ENCODE measurements at places on chromosomes 13 and 19.
A peak's percentile ranks its signal among the peaks of the same experiment; 100 is the strongest.

- no peak for DNase-seq
Measured at GRCh38 chr19:50205681-50206138, 2.3 kb downstream of the MYH14 start.

- DNase-seq, result no peak
Measured at GRCh38 chr19:2283835-2284507, 2.0 kb upstream of the PEAK3 start.

GRCh38 chr13:75325711-75326110 is 156.3 kb downstream of the TBC1D4 start:
- DNase-seq, result no peak

DNA sequence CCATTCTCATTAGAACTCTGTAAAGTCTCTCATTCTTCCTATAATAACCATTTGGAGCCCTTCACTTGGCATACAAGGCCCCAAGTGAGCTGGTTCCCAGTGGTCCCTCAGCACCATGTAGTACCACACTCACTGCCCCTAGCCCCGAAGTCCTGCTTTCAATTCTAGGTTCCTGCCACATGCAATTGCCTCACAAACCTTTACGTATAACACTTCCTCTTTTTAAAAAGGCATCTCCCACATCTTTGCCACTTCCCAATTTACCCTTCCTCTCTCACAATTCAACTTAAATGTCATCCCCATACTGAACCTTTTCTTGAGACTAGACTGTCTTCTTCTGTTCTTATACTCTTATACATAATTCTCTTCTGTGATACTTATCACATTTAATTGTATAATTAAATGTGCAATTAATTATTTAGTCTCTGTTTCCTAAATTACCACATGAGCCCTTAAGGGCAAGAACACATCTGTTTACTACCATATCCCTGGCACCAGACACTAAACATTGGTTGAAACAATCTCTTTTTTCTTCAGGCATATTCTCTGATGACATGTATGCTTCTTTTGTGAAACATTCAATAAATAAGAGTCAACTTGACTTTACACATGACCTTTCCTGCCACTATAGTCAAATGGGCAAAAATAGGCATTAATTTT is 304.0 kb downstream of the SPRY2 start:
- no peak for DNase-seq

- no peak for DNase-seq
Measured at GRCh38 chr13:108377646-108378206, 108.2 kb downstream of the TNFSF13B start.

GRCh38 chr13:83449668-83450395 is 432.4 kb downstream of the SLITRK1 start:
- DNase-seq, result no peak

DNA sequence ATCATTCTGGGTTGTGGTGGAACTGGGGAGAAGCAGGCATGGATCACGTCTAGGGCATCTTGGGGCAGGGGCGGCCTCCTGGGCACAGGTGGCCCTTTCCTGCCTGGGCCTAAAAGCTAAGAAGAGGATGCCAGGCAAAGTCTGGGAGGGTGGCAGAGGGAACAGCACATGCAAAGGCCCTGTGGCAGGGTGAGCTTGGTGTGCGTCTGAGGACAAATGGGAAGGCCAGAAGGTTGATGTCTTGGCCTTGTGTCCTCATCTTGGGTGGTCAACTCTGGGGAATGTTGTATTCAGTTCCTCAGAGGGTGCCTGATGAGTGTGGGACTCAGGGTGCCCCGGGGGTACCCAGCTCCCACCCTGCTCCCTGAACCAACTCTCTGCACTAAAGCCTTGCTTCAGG is 5.4 kb upstream of the PLK5 start:
- no peak for DNase-seq

GRCh38 chr19:58581227-58582141 is 8.3 kb upstream of the MZF1 start:
- no peak for DNase-seq

DNA sequence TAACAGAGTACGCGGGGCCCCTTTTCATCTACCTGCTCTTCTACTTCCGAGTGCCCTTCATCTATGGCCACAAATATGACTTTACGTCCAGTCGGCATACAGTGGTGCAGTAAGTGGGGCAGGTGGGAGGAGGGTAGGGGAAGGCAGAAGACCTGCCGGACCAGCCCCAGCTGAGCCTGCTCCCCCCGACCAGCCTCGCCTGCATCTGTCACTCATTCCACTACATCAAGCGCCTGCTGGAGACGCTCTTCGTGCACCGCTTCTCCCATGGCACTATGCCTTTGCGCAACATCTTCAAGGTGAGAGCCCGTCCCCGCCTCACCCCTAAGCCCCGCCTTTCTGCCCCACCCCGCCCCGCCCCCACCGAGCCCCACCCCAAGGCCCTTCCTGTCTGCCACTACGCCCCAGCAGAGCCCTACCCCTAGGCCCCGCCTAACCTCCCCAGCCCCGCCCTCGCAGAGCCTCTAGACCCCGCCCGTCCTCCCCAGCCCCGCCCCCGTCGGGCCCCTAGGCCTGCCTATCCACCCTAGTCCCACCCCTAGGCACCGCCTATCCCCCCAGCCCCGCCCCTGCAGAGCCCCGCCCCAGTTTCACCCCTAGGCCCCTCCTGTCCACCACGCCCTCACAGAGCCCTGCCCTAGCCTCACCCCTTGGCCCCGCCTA is 7.7 kb downstream of the NDUFB7 start:
- no peak for DNase-seq

DNA sequence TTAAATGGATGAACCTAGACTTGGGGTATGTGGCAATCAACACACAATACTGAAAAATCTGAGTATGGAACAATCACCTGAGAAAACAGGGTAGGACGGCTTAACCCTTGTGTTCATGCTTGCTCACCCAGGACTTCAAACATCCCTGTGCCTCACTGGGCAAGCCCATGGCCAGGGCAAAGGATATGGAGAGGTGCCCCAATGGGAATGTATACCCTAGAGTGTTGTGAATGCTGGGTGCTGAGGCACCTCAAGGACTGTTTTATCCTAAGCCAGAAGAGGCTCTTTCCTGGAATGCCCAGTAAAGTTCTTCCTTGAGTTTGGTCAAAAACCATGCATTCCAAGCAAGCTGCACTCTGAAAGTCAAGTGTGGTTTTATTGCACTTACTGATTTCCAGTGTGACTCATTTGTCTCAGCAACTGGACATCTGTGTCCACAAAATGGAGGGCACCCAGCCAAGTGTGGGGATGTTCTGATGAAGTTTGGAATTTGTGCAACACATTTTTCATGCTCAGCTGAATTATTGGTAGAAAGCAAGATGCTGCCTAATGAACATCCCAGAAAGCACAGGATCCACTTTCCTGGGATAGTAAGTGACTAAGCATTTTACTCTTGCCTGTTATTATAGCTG is 531.3 kb downstream of the RFC3 start:
- DNase-seq, result no peak

DNA sequence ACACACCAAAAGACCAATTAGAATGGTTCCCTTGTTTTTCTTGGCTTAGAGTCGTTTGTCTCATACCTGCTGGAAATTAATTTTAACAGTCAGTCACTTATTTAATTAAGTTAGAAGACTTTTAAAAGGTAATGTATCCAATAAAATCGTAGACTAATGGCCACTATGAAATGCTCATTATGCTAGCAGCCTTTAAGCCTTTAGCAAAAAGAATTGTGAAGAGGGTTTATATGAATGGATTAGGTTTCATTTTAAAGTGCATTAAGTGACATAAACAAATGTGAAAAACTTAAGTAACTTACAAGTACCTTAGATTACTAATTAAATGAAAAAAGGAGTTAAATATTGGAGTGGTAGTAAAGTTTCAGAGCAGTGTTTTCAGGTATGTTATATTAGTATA is 139.6 kb downstream of the RXFP2 start:
- no peak for DNase-seq

DNA sequence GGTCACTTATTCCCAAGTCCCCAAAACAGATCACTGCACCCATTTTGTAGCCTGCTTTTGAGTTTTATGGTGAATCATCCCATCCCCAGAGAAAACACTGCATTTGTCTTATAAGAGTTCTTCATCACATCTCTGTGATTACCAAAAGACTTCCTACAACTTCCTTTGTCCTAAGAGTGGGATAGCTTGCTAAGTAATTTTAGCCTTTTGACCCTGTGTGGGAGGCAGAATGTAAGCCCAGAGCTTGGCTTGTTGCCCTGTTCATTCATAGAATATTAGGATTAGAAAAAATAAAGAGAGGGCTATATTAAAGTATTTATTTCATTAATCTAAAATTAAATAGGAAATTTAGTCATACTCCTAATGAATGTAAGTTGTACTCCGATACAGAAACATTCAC is 213.3 kb downstream of the MZT1 start:
- DNase-seq, result no peak

- DNase-seq, result no peak
Measured at GRCh38 chr13:99153219-99153618, 47.4 kb upstream of the UBAC2 start.

DNA sequence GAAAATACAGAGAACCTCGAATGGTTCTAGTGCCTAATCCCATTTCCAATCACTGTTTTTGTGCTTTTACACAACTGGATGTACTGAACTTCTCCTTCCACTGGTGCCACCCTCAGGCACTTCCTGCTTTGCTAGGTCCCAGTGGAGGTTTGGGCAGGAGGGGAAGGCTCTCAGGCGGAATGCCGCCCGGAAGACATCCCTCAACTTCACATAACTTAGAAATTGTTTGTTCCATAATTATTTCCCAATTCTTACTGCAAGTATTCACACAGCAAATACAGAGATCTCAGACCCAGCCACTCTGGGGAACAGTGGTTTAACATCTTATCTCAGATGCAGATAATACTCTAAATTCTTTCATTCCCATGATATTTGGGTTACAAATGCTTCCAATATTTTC is 195.7 kb upstream of the IPO5 start:
- DNase-seq, result no peak

DNA sequence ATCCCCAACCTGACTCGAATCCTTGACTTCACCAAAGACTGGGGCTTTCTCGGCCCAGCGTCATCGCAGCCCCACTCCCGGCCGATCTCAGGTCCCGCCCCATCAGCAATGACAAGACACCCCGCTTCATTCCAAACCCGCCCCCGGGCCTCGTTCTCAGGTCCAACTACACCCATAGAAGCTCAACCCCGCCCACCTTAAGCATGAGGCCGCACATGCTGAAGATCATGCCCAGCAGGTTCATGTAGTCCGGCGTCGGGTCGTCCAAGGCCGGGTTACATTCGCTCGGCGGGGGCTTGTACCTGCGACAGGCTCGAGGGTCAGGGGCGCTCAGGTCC is 2.3 kb downstream of the WDR83 start:
- peak; percentile 28 for DNase-seq

GRCh38 chr19:903266-903797 is 9.7 kb downstream of the R3HDM4 start:
- no peak for DNase-seq

GRCh38 chr19:29299416-29300380 is 86.7 kb upstream of the UQCRFS1 start:
- no peak for DNase-seq

DNA sequence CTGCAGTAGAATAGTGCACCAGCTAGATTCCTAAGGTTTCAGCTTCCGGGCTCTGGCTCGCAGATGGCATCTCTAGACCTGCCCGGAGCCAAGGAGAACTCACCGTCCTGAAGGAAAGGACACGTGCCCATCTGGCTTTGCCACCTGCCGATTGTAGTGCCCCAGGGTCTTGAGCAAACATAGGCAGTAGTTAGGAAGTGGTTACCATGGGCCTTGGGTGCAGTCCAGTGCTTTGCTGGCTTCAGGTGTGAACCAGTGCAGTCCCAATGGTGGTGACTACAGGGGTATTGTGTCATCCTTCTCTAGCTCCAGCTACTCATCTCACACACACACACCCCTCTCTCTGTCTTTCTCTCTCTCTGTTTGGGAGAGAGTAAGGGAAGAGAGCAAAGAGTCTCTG is 61.4 kb upstream of the TEX29 start:
- no peak for DNase-seq

DNA sequence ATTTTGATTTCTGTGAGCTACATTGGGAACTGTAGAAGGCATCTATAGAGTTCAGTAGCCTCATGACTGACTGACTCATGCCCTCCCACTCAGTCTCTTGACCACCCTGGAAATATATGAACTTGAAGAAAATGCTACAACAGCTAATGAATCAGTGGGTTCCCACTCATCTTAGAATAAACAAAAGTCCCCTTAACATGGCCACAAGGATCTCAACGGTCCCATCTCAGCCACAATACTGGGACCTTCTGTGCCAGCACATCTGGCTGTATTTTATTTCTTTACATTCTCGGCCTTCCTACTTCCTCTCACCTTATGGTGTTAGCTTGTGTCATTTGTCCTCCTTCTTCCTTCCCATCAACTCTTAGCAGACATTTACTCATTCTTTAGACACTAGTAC is 619.8 kb downstream of the DCT start:
- no peak for DNase-seq

DNA sequence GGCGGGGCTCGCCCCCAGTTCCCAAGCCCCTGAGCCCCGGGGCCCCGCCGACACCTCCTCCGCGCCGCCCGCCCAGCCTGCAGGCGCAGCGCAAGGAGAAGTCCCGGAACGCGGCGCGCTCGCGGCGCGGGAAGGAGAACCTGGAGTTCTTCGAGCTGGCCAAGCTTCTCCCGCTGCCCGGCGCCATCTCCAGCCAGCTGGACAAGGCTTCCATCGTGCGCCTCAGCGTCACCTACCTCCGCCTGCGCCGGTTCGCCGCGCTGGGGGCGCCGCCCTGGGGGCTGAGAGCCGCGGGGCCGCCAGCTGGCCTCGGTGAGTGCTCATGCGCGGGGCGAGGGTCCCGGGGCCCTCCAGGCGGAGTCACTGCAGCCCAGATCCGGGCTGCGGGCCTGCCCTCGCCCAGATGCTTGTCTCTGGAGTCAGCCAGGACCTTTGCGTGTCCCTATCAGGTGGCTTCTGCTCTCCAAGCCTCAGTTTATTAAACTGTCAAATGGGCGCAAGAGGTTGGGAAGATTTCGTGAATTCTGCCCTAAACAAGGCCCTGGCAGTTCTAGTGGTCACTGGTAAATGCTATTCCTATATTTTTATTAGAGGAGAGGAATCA is 2.0 kb downstream of the NPAS1 start:
- DNase-seq, result no peak

DNA sequence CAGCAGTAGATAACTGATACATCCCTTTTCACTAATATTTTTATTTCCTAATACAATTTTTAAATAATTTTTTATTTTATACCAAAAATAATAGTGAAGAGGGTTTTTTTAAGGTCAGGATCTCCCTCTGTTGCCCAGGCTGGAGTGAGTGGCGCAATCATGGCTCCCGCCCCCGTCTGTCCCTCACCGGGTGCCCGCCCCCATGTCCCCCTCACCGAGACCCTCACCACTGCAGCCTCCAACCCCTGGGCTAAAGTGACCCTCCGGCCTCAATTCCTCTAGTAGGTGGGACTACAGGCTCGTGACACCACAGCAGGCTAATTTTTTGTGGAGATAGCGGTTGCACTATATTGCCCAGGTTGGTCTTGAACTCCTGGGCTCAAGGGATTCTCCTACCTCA is 17.8 kb upstream of the ZNF846 start:
- no peak for DNase-seq

- no peak for DNase-seq
Measured at GRCh38 chr19:27774337-27774736, 1438.6 kb downstream of the UQCRFS1 start.

All from activated CD4-positive, CD25-positive, alpha-beta regulatory T cell (primary cell).